Stimulated activated CD8-positive, alpha-beta memory T cell treated with anti-CD3 and anti-CD28 coated beads, Interleukin-15, amount 100 ng/mL, for 24 hours (primary cell): ENCODE measurements at places on chromosomes 13 and 19.
A peak's percentile ranks its signal among the peaks of the same experiment; 100 is the strongest.

DNA sequence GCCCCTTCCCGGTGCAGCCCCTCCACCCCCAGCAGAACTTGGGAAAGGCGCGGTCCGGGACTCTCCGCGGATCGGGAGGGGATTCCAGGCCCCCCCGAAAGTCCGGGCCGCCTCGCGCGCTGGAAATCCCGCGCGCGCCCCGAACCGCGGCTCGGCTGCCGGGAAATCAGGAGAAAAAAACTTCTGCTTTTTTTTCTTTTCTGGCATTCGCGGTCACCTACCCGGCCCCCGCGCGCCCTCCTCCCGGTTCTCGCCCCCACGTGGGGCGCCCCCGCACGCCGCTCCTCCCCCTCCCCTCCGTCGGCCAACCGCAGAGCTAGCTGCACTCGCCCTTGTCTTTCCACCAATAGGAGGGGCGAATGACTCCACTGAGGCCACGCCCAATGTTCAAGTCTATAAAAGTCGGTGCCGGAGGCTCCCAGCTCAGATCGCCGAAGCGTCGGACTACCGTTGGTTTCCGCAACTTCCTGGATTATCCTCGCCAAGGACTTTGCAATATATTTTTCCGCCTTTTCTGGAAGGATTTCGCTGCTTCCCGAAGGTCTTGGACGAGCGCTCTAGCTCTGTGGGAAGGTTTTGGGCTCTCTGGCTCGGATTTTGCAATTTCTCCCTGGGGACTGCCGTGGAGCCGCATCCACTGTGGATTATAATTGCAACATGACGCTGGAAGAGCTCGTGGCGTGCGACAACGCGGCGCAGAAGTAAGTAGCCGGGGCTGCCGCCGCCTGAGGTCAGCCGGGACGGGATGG is at the start of gene GADD45B:
TSS of gene GADD45B (plus strand) at position 426 of the 749 bp plus-strand sequence. CDS start at position 658, 232 bp downstream.
- peak; percentile 92 for DNase-seq

DNA sequence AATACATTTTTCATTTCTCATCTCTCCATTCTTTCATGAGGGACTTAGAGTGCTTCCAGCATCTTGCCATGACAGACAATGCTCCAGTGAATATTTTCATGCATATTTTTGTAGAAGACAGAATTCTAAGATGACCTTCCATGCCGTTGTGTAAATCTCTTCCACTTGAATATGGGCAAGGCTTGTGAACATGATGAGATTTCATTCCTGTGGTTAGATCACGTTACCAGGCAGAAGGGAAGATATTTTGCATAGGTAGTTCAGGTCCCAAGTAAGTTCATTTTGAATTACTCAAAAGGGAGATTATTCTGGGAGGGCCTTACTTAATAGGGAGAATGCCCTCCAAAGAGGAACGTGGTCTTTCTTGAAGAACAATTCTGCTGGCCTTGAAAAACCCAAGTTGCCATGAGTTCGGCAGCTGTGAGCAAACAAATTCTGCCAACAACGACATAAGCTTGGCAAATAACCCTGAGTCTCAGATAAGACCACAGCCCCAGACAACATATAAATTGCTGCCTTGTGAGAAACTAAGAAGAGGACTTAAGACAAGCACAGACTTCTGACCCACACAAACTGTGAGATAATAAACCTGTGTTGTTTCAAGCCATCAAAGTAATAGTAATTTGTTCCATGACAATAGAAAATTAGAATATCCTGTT is 400.5 kb upstream of the GPC6 start:
- DNase-seq = no peak

- no peak for DNase-seq
Observed at GRCh38 chr19:310141-310651, 19.0 kb upstream of the PLPP2 start.

DNA sequence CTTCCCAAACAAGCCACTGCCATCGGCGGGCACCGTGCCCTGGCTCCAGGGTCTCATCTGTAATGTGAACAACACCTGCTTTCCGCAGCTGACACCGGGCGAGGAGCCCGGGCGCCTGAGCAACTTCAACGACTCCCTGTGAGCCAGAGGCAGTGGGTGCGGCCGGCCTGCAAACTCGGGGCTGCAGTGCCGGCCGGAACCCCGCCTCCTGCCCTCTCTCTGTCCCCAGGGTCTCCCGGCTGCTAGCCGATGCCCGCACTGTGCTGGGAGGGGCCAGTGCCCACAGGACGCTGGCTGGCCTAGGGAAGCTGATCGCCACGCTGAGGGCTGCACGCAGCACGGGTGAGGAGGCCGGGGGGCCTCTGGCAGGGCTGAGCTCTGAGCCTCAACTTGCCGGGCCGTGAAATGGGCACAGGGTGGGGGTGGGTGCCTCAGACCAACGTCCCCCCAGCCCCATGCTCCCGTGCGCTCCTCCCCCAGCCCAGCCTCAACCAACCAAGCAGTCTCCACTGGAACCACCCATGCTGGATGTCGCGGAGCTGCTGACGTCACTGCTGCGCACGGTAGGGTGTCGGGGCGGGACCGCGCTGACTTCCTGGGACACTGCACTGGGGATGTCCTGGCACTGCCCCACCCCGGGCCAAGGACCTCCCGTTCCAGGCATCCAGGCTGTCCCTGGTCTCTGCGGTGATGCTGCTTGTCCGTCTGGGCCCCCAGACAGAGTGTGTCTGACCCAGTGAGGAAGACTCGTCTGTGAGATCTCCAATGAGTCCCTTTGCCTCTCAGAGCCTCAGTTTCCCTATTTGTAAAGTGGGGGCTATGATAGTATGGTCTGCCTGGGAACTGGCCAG is 2.2 kb downstream of the ABCA7 start:
- DNase-seq = no peak

- DNase-seq = no peak
Observed at GRCh38 chr13:48446464-48446863, 33.6 kb upstream of the LPAR6 start.

- no peak for DNase-seq
Observed at GRCh38 chr19:5288347-5288739, 52.3 kb downstream of the PTPRS start.

DNA sequence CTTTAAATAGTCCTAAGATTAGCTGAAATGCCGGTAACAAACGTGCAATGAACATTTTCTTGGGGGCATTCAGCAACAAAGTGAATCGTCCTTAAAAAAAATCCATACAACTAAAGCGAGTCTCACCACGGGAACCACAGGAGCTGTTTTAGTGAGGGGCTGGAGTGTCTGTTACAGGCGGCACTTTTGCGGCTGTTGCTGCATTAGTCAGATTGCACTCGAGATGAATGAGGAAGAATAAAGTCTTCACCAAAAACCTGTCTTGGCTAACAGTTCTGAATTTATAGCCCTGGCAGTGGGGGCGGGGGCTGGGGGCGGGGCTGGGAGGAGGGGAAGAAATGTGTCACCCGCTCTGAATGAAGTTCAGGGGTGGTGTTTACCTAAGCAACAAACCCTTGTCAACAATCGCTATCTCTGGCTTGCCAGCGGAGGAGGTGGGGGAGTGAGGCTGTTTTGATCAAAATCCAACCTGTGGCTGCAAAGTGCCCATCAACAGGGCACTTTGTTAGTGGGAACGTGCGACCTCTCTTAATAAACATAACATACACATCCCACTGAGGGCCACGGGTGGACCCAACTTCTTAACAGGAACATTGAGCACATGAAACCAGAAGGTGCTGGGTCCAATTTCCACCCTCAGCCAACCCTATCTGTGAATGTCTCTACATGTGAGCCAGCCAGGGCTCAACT is 44.5 kb downstream of the RFX2 start:
- no peak for DNase-seq

DNA sequence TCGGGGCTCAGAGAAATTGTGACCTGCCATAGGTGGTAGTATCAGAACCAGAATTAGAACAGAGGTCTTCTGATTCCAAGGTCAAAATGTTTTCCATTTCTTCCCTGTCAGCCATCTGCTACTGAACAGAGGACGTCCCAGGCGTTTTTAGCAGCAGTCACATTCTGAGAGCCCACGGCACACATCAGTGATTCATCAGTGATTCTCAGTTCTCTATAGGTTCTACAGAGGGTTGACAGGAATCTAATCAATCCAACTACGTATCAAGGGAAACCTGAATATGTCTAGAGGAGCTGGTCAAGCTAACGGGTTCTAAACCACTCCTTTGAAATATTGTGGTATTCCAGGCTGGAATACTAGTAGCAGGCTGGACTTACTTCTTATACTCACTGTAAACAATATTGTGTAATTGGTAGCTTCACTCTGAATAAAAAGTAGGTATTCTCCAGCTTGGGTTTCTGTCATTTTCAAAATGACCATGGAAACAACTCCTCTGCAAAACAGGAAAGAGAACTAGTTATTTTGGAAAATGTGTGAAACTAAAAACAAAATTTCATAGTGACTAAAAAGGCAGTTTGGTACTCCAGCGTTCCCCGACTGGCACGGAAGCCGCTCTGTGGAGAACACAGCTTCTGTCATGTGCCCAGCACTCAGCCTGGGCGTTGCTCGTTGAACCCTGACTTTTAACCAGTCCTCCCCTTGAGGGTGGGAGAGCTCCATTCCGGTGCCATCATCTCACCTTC is 43.2 kb downstream of the FLT3 start:
- DNase-seq = no peak

DNA sequence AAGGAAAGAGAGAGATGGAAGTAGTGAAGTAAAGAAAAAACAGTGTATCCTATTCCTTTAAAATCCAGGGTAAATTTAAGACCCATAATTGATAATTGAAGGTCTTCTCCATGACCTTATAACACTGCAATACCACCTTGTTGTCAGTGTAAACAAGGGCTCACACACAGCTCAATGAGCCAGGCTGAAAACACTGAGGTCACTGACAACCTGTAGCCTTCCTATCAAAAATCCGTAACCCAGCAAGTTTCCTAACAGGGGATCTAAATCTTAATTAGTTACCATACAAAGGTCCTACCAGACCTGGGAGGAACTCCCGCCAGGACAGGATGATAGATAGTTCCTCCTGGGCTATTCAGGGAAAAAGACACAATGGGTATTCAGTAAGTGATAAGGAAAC is 1677.1 kb downstream of the OLFM4 start:
- DNase-seq = no peak

DNA sequence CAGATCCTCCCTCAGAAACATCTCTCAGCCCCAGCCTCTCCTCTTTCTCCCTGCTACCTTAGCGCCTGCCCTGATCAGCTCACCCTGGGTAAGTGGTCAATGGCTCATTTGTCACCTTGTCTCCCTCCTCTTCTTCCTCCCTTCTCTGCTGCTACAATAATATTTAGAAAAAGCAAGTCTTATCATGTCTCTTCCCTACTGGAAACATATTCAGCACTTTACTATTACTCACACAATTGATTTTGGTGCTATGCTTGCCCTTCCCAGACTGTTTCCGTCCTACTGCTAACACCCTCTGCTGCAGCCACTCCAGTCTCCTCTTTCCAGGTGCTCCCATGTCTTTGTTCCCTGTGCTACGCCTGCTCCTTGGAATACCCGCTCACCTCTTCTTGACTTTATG is 35.8 kb downstream of the ESD start:
- DNase-seq = no peak

DNA sequence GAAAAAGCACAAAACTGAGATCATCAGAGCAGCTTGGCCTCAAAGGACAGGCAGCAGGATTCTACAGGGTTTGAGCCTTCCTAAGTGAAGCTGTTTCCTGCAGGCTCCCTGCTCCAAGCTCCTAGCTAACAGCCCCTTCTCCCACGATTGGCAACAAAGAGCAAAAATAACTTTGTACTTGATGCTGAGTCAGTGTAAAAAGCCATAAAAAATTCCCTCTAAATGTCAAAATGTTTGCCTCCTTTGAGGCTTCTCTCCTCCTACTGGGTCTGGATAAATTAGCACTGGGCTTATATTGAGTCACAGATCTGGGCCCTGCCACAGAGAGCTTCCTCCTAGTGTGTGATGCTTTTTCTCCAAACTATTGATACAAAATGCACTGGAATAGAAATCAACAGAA is 153.3 kb downstream of the TNFRSF19 start:
- DNase-seq = no peak

GRCh38 chr19:16893686-16893989 is 4.8 kb downstream of the F2RL3 start:
- DNase-seq = no peak

- DNase-seq = no peak
Observed at GRCh38 chr13:92251671-92252210, 853.3 kb downstream of the GPC5 start.

- no peak for DNase-seq
Observed at GRCh38 chr13:51371768-51372399, 32.4 kb downstream of the SERPINE3 start.

DNA sequence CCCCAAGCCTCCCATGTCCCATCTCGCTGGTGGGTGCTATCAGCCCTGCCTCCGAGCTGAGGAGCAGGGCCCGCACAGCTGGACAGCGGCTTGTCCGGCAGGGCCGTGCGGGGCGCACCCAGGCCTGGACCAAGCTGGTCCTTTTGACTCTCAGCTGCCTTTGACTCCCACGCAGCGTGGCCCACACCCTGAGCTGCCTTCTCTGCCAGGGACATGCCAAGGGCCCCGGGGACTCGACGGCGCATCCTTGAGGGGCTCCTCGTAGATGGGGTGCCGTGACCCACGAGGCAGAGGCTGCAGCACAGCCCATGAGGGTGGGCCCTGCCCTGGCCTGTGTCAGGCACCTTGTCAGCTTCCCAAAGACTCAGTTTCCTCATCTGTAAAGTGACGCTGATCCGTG is 38.8 kb upstream of the F7 start:
- no peak for DNase-seq

DNA sequence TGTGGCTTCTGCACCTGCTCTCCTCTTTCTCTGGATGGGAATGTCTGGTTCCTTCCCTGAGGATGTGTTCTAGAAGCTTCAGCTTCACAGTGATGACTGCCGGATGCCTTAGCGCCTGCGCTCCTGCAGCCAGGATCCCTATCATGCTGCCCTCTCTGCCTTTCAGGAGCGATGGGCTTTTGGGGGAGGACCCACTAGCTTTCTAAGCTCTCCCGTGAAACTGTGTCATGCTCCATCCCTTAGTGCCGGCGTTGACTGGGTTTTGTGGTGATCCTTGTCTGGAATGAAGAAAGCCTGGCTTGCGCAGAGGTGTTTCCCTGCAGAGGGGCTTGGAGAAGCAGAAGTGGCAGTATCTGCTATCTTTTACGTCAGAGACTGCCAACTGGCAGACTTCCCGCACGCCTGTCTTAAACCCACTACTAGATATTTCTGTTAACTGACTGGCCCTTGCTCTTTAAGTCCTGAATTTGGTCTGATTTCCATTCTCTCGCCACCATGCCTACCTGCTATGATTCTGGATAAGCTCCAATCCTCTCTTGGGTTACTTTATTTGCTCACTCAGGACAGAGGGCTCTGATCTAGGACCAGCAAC is 3.8 kb upstream of the KMT2B start:
- DNase-seq = no peak

GRCh38 chr19:22619371-22619770 is 14.8 kb upstream of the ZNF492 start:
- DNase-seq = no peak

GRCh38 chr13:96741779-96742178 is 252.5 kb downstream of the OXGR1 start:
- DNase-seq = no peak

DNA sequence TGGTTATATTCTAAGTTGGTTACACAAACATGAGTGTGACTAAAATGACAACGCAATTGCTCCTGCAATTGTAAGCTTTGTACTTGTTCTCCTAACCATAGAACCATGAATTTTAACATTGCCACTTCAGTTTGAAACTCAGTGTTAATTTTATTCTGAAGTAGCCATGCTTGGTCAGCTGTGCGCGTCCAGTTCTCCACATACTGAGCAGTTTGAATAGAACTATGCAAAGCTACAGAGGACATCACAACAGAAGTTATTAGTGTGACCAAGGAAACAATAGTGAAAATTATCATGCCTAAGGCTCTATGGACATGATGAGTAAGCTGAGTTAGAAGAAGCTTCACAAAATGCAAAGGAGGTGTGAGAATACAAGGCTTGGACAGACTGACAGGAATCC is 19.6 kb upstream of the ZNF100 start:
- no peak for DNase-seq
